ENCODE measurements at places on chromosomes 7 and 10.

DNA sequence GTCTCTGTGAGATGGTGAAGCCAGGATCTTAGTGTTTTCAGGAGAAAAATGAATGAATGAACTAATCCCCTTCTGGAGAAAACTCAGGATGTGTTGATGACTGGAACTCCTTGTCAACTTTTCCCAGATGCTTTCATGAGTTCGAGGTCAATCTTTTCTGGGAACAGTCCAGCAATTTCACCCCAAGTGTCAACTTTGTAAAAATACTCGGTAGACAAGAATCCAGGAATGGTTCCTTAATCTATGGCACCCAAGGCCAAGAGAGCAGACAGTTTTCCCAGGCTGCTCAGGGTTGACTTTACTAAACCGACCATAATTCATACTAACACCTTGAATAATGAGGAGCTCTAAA is 31.1 kb upstream of the LYZL1 start:
- DNase-seq = no peak

GRCh38 chr10:8044331-8044907 is 10.1 kb upstream of the GATA3 start:
- DNase-seq = no peak

GRCh38 chr7:137934941-137935883 is 66.7 kb downstream of the CREB3L2 start:
- DNase-seq = no peak

- DNase-seq = no peak
Measured at GRCh38 chr10:128530301-128530700, 404.1 kb upstream of the MKI67 start.

GRCh38 chr10:79552143-79552542 is 8.1 kb downstream of the SFTPA2 start:
- no peak for DNase-seq

GRCh38 chr10:55410415-55410885 is 609.4 kb upstream of the PCDH15 start:
- no peak for DNase-seq

GRCh38 chr7:108146070-108146842 is 16.1 kb upstream of the LAMB4 start:
- peak; percentile 23 for DNase-seq

- DNase-seq = no peak
Measured at GRCh38 chr7:43164757-43165156, 52.3 kb downstream of the HECW1 start.

DNA sequence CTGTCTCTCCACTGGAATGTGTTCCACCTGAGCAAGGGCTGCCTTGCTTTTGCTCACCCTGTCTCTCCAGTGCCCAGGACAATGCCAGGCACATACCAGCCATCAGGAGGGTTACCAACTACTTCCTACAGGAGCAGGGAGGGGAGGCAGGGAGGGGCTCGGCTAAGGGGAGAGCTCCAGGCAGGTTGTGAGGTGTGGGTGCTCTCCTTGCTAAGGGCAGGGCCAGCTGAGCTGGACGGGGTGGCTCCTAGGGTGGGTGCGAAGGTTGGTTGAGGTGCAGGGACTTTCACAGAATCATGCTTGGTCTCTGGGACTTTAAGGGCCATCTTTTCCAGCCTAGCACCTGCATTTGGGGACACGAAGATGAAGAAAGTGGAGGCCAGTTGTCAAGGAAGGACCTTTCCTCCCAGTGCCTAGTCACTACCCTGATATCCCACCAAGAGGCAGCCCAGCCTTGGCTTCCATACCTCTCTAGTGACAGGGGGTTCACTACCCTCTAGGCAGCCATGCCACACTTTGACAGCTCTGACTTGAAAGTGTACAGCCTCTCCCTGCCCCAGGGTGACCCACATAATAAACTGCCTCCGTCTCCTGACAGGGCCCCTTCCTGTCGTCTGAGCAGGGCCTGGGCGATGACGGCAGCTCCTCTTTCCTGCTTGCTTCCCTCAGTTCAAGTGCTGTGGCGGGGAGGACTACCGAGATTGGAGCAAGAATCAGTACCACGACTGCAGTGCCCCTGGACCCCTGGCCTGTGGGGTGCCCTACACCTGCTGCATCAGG is 46.5 kb downstream of the TSPAN15 start:
- no peak for DNase-seq

- no peak for DNase-seq
Measured at GRCh38 chr7:159035571-159036073, 109.0 kb downstream of the VIPR2 start.

- no peak for DNase-seq
Measured at GRCh38 chr7:18552316-18552916, 56.9 kb downstream of the HDAC9 start.

GRCh38 chr10:4453950-4454349 is 372.1 kb upstream of the AKR1E2 start:
- no peak for DNase-seq

- DNase-seq = no peak
Measured at GRCh38 chr7:21305455-21306235, 122.2 kb upstream of the SP4 start.

- DNase-seq = no peak
Measured at GRCh38 chr7:36929791-36930190, 205.5 kb upstream of the AOAH start.

DNA sequence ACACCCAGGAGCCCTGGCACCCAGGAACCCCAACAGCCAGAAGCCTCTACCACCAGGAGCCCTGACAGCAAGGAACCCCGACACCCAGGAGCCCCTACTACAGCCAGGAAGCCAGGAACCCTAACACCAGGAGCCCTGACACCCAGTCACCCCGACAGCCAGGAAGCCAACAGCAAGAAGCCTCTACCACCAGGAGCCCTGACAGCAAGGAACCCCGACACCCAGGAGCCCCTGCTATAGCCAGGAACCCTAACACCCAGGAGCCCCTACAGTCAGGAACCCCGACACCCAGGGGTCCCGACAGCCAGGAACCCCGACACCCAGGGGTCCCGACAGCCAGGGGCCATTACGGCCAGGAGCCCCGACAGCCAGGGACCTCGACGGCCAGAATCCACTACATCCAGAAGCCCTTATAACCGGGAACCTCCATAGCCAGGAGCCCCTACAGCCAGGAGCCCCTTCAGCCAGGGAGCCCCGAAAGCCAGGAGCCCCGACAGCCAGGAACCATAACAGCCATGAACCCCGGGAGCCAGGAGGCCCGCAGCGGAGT is 440 bp upstream of the GLRX3 start:
- DNase-seq = no peak

DNA sequence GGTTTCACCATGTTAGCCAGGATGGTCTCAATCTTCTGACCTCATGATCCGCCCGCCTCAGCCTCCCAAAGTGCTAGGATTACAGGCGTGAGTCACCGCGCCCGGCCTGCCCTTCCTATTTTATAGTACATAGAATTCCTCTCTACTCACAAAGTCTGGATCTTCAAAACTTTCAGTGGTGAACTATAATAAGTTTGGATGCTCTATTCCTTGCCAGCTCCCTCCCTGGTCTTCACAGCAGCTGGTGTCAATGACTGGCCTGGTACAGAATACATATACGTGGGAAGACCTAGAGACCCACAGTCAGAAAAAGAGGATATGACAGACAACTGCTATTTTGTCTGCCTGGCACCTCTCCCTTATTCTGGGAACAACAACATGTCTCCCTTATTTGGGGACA is 40.8 kb downstream of the ARHGAP12 start:
- no peak for DNase-seq

DNA sequence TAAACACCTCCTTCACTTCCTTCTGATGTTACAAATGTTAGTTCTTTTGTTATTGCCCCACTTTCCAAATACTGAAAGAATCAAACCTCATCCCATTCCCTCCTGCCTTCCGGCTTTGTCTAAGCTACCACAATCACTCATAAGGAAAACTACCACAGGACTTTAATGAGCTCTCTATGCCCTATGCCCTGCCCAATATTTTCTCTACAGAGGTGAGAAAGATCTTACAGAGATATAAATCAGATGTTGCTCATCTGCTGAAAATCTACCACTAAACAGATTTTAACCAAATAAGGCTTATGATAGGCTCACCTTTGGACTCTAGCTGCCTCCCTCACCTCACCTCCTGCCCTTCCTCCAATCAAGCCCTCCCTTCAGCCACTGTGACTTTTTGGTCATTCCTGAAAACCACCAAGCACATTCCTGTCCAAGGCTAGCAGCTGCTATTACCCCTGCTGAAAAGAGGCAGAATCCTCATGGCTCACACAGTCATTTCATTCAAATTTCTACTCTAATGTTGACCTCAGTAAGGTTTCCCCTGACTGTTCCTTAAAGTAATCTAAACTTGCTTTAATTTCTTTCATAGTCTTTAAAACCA is 7.7 kb downstream of the ZNF33B start:
- DNase-seq = no peak

DNA sequence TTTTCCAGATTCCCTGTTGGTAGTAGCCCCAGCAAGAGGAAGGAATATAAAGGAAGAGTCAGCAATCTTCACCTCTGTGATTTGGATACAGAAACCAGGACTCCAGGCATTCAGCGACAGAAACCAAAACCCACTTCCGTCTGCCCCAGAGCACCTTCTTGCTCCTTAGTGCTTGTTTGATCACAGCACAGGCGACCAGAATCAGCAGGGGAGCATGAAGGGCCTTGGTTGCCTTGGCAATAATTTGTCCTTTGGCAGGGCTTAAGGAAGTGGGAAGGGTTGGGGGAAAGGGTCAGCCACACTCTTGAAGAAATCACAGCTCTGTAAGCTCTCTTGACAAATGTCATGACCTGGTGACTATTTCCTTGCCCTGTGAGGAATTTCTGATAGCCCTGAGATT is 379.6 kb downstream of the OTUD1 start:
- no peak for DNase-seq

- DNase-seq = no peak
Measured at GRCh38 chr10:37222046-37222445, 96.6 kb downstream of the ANKRD30A start.

DNA sequence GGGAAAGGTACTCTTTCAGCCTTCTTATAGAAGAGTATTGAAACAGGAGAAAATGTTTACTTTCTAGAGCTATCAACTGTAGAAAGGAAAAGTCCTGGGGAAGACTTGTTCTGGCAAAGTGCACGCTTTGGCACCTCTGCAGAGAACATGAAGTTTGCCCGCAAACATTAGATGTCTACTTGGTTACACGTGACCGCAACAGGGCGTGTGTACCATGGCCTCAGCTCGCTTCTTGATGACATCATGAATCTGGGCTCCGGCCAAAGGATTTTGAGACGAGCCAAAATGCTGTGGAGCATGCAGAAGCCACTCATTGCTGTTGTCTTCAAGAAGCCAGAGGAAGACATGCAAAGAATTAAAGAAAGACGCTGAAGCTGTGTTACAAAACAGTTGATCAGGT is 8.6 kb upstream of the TAS2R60 start:
- DNase-seq = no peak

GRCh38 chr7:90951986-90952954 is 312.0 kb upstream of the FZD1 start:
- no peak for DNase-seq

DNA sequence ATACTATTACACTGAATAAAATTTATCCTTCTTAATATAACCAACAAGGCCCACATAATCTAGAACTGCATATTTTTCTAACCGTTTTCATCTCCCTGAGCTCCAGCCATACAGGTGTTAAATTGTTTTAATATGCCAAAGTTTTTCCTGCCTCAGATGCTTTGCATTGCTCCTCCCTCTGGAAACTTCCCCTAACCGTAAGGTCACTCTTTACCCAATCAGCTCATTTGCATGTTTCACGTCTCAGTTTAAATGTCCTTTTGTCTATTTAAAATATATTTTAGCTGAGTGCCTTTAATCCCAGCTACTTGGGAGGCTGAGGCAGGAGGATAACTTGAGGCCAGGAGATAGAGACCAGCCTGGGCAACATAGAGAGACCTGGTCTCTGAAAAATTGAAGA is 228.5 kb downstream of the ADK start:
- no peak for DNase-seq

DNA sequence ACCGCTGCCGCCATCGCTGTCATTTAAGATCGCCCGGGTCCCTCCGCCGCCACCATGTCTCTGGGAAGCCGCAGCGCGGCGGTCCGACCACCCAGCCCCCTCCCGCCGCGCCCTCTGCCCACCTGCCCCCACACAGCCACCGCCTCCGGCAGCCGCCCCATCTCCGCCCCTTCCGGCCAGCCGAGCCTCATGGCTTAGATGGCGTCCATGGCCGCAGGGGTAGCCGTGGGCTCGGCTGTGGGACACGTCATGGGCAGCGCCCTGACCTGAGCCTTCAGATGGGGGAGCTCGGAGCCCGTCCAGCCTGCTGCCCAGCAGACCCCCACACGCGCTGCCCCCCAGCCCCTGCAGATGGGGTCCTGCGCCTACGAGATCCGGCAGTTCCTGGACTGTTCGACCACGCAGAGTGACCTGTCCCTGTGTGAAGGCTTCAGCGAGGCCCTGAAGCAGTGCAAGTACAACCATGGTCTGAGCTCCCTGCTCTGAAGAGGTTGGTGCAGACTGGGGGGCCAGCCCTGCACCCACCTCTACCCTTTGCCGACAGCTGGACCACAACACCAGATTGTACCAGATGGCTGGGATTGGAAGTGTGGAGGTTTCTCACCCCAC is 38.0 kb upstream of the TARP start:
- DNase-seq = peak; percentile 11

DNA sequence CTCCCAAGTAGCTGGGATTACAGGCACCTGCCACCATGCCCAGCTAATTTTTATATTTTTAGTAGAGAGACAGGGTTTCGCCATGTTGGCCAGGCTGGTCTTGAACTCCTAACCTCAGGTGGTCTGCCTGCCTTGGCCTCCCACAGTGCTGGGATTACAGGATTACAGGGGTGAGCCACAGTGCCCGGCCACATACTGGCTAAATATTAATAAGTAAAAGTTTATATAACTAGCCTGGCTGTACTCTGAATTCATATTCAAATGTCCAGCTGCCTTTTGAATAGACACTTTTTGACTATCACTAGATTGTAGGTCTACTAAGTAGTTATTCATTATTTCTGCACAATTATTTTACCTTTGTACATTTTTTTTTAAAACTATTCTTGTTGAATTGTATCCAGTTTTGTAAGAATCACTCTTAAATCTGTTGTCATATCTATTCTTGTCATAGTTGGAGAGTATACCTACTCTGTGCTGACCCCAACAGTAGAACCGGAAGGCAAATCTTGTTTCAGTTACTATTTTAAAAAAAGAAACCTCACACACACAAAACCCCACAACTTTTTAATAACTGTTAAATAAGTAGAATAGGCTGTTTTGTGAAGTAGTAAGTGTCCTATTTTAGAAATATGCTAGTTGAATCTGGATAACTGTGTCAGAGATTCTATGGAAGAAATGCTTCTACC is 29.6 kb downstream of the MINPP1 start:
- DNase-seq = no peak

DNA sequence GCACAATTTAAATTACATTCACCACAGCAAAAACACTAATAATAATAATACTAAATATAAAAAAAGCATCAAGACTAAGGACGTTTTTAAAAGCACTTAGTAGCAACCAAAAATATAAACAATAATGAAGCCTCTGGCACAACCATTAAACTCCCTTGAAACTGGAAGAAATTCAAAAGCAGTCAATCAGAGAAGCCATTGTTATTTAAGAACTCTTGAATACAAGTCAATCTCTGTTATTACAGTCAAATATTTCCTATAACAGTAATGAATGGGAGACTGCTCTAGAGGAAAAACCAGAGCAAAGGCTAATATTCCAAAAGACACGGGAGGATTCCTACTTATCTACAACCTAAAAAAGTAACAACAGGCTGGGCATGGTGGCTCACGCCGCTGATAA is 164.2 kb downstream of the KMT2E start:
- no peak for DNase-seq
